Activated naive CD8-positive, alpha-beta T cell treated with anti-CD3 and anti-CD28 coated beads for 36 hours (primary cell): ENCODE measurements at places on chromosomes 5 and 9. TPM values are rescaled to one million over a fixed set of nuclear protein-coding genes. Genes with fewer than 3 reads are reported as not detected.

DNA sequence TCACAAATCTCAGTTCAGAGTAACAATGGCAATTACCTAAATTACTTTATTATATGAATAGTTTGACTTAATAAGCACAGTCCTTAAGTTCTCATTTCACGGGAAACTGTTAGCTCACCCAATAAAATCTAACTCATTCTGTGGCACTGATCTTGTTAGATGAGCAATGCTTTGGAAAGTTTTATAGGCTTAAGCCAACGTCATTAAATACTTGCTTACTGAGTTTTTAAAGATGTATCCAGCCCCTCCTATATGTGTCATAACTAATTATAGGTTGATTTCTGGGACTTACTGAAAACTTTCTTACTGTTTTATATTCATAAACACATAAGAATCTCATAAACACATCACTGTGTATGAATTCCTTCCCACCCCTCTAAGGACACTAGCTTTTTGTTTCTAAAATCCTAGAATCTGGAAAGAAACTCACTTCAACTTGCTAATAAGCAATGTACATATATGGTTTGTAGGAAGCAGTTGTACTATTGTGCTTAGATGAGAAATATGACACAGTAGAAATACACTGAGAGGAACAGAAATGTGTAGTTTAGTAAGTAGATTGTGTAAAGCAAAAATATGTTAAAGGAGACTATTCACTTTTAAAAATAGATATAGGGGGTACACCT, 14.1 kb upstream of the MARCOL start:
- DNase-seq: no peak

GRCh38 chr5:116063950-116064349, 20.9 kb upstream of the COMMD10 start:
- no peak for DNase-seq

GRCh38 chr5:172280929-172281328, 2.6 kb downstream of the UBTD2 start:
- no peak for DNase-seq

GRCh38 chr5:72654231-72654630, 147.0 kb upstream of the ZNF366 start:
- DNase-seq: no peak

The CTXN3 gene
- not detected for total RNA-seq

GRCh38 chr9:122821278-122821943, 7.0 kb downstream of the PDCL start:
- DNase-seq: no peak

The PCDHGB2 gene
- total RNA-seq: 0.10 TPM

The GTF2H2 gene
- total RNA-seq: 46.1 TPM

GRCh38 chr9:2600307-2600706, 21.3 kb upstream of the VLDLR start:
- DNase-seq: no peak

DNA sequence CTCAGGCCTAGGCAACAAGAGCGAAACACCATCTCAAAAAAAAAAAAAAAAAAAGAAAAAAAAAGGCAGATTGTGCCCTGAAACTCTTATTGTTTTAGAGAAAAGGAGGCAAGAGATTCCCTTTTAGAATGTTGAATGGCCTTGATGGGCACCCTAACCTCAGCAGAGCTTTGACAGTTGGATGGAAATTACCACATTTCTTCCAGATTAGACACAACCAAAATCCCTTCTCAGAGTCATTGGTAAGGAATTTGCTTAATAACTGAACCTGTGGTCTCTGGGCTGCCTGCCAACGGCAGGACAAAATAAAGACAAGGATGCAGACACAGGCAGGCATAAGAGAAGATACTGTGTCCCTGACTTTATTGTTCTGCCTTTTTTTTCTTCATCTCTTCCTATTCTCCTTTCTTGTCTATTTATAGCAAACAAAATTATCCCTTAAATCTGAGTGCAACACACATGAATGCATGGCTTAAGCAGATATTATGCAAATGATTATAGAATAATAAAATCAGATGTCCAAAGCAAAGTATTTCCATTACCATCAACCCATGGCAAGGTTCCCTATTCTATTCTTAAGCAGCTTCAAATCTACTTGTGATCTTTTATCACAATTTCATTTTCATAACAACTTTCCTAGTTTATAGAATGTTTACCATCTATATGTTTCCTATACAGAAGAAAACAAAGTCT, 37.3 kb upstream of the TRIO start:
- DNase-seq: no peak

The MYOZ3 gene
- total RNA-seq: 0.06 TPM

The ANKRD55 gene
- 0.50 TPM for total RNA-seq

DNA sequence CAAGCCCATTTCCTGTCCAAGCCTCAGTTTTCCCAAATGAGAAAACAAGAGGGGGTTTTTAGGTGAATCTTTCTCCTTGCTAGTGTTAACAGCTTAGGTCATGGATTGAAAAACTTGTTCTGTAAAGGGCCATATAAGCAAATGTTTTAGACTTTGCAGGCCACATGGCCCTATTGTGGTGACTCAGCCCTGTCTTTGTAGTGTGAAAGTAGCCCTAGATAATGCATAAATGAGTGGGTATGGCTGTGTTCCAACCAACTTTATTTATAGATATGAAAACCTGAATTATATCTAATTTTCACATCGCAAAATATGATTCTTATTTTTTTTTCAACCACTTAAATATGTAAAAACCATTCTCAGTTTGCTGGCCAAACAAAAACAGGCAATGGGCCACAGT, 6.9 kb upstream of the BARX1 start:
- DNase-seq: no peak

DNA sequence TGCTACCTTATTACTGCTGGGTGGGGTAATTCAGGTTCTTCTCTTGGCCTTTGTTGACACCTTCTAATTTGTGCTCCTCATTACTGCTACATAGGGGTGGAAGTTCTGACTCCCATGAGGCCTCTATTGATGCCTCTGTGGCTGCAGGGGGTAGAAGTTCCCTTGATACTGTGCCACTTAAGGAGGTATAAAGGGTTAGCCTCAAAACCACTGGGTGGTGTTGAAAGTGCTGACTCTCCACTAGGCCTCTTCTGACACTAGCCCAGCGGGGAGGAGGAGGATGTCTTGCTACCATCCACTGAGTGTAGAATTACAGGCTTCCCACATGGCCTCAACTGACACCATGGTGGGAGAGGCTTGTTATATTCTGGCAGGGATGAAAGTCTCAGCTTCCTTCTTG, 36.7 kb upstream of the CCDC112 start:
- DNase-seq: no peak

- DNase-seq: peak; percentile 87
Measured at GRCh38 chr9:104968025-104968982, 40.3 kb upstream of the ABCA1 start.

GRCh38 chr5:54324651-54325271, 14.4 kb upstream of the ARL15 start:
- DNase-seq: no peak

The CTSV gene
- total RNA-seq: 0.31 TPM

The CARTPT gene
- total RNA-seq: not detected

GRCh38 chr5:14077501-14077900, 65.6 kb upstream of the TRIO start:
- DNase-seq: no peak

- DNase-seq: no peak
Measured at GRCh38 chr5:133054697-133055471, 3.1 kb downstream of the HSPA4 start.

GRCh38 chr5:172858511-172858989, 24.5 kb downstream of the ERGIC1 start:
- DNase-seq: no peak

DNA sequence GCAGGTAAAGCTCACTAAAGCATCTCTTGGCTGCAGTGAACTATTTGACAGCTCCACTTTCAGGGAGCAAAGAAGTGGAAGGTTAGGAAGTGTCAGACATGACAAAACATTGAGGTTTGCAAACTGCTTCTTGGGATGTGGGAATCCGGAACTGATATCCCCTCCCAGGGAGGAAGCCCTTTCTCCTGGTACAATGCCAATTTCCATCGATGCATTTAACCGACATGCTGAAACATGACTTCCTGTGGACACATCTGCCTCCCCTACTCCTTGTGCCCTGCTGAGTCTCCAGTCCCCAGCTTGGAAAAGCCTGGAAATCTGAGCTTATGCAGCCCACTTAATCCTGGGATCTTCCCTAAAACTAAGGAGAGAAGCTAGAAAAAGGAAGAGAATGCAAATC, 323.1 kb upstream of the DAP start:
- no peak for DNase-seq

DNA sequence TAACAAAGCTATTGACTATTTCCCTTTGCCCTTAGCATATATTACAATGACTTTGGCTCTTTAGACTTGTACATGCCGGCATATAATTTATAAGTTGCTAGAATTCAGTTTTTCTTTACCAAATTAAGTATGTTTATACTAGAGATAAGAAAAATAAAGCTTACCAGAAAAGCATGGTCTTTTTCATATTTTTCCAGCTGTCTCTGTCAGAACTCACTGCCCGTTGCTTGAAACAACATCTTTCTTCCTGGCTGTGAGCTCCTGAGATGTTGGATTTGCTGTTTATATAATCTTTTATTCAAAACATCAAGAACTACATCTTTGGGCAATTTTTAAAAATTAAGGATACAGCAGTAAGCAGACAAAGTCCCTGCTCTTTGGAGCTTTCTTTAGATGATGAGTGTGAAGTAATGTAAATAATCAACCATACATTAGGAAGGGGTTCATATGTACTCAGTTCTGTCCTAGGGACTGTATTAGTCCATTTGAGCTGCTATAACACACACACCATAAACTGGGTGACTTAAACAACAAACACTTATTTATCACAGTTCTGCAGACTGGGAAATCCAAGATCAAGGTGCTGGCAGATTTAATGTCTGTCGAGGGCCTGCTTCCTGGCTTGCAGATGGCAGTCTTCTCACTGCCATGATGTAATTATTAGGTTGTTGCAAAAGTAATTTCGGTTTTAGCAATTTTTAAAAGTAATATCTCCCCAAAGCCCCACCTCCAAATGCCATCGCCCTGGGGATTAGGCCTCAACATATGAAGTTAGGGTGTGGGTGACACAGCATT, 45.4 kb upstream of the RANBP3L start:
- no peak for DNase-seq

DNA sequence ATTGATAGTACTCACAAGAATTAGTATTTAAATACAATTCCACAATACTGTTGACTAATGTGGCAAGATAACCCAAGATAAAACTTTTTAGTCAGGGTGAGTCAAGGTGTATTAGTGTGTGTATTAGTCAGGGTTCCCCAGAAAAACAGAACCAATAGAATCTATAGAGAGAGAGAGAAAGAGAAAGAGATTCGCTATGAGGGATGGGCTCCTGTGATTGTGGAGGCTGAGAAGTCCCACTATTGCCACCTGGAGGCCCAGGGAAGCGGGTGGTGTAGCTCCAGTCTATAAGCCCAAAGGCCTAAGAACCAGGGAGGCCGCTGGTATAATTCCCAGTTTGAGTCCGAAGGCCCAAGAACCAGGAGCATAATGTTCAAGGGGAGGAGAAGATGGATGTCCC, 10.0 kb upstream of the SHISAL2B start:
- no peak for DNase-seq

DNA sequence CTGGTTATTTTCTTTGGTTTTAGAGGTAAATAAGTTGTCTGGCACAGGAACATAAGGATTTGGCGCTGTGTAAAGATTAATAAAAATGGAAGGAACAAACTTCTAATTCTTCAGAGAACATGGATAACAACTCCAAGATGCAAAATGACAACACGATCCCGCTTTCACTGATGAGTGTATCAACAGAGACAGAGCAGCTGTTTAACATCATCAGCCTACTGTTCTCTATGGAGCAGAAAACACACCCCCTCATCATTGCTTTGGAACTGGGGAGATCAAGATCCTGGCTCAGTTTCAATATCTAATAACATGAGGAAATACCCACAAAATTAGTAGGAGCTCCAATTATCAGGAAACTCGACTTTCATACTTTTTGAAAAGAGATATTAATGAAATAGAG, 8.3 kb upstream of the GAS1 start:
- no peak for DNase-seq

The IL9 gene
- not detected for total RNA-seq

DNA sequence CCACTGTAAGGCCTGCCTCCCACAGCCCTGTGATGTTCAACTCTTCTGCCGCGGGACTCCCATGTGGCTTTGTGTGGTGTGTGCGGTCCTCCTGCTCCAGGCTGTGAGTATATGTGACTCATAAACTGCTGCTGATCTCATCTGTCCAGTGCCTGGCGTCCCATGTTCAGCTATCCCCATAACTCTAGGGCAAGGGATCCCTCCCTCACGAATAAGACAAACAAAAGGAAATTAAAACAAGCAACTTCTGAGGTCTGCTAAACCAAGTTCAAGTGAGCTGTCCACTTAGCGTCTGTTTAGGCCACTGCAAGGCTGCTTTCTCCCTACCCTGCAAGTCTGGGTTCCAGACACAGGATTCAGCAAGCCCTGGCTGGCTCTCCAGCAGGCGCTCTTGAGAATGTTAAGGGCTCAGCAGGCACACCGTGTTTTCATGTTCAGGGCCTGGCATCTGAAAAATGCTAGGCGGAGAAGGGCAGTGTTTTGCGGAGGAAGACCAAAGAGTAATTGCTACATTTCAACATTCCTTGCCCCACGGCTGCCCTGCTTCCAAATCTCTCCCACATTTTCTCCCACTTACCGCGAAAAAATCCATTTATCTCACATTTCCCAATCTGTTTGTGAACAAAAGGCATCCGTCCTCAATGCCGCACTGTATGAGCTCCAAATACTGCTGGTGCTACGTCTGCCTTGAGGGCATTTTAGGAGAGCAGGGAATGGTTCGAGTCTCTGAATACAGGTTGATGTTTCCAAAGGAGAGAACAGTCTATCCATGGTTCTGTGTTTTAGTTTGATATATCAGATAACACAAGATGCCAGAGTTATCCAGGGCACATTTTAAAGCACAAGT, 280.2 kb downstream of the SEMA5A start:
- no peak for DNase-seq

- no peak for DNase-seq
Measured at GRCh38 chr9:76717176-76717575, 47.1 kb upstream of the PCA3 start.

The KIF4B gene
- total RNA-seq: not detected

The ANKRD34B gene
- not detected for total RNA-seq

The LVRN gene
- total RNA-seq: not detected
